GM06990 (cell line): ENCODE measurements at places on chromosomes 4 and X.

GRCh38 chrX:120672841-120673530 lies 43.1 kb upstream of the C1GALT1C1 start:
- DNase-seq, result no peak

GRCh38 chr4:77500801-77501200 lies 104.8 kb upstream of the CXCL13 start:
- DNase-seq, result no peak

- peak; percentile 14 for DNase-seq
Observed at GRCh38 chrX:14528629-14529289, 577 bp upstream of the GLRA2 start.

DNA sequence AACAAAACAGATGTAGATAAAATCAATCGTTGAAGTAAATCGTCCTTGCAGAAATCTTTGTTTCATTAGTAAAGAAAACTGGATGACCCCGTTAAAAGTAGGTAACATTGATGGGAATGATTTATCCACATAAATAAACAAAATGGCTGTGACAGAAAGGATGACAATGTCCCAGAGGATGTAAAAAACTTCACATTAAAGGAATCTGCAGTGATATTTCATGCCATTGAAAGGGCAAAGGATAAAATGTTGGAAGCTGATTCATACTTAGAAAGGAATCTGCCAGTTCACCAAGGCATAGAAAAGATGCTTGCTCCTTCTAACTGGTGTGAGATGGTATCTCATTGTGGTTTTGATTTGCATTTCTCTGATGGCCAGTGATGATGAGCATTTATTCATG lies 24.2 kb upstream of the EPGN start:
- no peak for DNase-seq

- no peak for DNase-seq
Observed at GRCh38 chr4:153034681-153035080, 98.6 kb downstream of the FHDC1 start.

GRCh38 chr4:178811356-178811755 lies 1369.1 kb upstream of the AGA start:
- DNase-seq, result no peak

DNA sequence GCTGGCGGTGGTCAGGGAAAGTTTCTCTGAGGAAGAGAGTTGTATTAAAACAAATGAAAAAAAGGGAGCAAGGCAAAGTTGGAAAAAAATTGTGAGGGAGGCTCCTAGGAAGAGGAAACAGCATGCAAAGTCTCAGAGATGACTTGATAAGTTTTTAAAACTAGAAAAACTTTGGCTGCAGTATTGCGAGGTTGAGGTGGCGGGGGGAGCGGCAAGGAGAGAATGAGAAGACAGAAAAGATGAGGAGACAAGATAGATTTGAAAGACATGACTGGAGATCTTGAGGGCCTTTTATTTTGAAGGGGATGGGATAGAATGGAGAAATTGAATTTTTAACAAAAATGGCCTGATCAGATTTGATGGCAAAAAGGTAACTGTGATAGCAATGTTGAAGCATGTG lies 4.8 kb upstream of the UBE2D3 start:
- no peak for DNase-seq

GRCh38 chr4:133513901-133514300 lies 364.8 kb downstream of the PCDH10 start:
- DNase-seq, result no peak

DNA sequence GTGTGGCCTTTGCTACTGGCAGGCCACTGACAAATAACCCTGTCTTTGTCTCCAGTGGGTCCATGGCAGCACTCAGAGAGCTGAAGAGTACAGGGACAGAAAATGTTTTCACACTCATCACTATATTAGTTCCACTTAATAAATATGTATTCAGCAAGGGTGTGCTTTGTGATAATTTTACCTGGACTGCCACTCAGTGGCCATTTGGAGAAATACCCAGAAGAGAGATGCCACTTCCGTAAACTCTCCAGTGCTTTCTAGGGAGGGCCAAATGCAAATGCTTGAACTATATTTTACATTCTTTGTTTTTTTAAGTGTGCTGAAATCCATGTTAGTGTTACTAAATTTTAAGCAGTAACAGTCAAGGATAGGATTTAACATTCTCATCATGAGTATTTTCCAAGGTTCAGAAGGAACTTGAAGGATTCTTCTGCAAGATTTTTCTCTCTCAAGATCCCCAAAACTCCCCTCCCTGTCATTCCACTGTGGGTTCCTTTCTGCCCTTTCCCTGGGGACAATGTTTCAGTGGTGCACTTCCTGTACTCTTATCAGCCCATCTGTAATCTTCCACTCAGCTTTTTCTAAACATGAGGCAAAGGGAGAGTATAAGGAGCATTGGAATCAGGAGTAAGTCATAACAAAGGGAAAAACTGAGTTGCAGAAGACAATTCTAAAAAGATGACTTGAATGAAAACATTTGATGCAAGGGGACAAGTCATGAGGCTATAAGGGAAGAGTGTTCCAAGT lies 46.0 kb downstream of the TFDP3 start:
- DNase-seq, result no peak

DNA sequence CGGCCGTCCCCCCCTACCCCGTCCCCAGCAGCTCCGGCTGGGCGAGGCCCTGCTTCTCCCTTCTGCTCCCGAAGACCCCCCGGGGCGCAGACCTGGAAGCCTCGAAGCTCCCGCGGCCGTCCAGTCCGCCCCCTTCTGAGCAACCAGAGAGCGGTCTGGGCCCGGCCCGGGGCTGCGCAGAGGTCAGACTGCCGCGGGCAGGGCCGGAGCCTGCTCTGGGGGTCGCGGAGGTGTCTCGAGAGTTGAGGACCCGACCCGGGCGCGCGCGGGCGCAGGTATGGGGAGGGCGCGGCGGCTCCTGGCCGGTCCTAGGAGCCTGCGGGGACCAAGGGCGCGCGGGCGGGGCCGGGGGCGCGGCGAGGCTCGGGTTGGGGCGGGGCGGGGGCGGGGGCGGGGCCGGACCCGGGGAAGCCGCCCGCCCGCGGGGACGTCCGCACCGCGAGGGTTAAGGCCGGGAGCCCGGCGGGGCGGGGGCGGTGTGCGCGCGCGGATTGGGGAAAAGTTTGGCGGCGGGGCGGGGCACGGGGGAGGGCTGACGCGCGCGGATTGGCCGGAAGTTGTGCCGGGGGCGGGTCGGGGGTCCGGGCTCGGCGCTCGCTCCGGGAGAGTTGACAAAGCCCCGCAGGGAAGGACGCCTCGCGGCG lies at the start of gene FGFRL1:
TSS of gene FGFRL1 (plus strand) at position 605 of the 644 bp plus-strand sequence. CDS start 860 bp downstream, outside the sequence.
- DNase-seq, result peak; percentile 88

DNA sequence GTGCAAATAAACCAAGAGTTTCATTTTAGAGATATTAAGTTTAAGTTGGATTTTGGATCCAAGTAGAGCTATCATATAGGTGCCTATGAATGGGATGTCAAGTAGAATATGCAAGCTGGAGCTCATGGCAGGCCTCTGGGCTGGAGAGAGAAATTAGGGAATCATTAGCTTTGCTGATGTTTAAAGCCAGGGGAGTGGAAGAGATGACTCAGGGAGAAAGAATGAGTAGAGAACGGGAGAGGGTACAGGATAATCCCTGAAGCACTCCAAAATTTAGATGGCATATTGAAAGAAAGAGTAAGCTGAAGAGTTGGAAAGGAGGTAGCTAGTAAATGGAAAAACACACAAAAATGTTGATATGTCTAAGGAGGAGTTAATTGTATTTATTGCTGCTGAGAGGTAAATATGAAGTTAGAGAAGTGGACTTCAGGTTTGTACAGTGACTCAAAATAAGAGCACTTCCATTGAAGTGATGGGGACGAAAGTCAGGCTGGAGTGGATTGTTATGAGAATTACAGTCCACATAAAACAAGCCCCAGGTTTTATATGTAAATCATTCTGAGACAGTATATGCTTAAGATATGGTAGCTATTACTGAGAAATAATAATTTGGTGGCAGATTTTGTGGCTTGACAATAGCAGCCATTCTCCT lies 72.5 kb upstream of the GRXCR1 start:
- no peak for DNase-seq

- DNase-seq, result no peak
Observed at GRCh38 chr4:183816882-183817509, 88.1 kb upstream of the STOX2 start.

DNA sequence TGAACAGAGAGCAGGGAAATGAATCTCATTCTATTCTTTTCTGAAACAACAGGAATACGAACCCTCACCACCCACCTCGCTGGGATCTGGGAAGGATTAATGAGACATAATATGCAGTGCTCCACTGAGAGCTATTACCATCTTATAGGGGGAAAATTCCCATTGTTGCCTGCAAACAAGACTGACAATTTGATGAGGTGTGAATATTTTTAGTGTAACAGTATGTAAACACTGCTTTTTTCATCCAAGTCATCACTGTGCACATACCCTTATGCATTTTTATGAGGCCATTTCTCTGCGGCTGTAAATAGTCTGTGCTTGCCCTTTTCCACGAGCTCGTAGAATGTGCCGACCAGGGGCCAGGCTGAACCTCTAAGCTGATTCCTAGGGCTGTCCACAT lies 285.6 kb upstream of the CPEB2 start:
- DNase-seq, result no peak

DNA sequence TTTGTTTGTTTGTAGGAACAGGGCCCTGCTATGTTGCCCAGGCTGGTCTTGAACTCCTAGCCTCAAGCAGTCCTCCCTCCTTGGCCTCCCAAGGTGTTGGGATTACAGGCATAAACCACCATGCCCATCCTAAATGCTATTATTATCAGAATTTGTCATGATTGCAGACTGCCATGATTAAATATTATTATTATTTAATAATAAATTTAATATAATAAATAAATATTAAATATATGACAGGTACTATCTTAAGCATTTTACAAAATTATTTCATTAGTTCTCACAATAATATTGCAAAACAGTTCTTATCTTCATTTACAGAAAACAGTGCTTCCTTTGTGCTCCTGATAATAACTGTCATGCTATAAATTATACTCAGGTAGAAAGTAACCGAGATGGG lies 133.4 kb upstream of the JADE1 start:
- DNase-seq, result no peak

- DNase-seq, result no peak
Observed at GRCh38 chrX:7145454-7145853, 2.1 kb upstream of the STS start.

DNA sequence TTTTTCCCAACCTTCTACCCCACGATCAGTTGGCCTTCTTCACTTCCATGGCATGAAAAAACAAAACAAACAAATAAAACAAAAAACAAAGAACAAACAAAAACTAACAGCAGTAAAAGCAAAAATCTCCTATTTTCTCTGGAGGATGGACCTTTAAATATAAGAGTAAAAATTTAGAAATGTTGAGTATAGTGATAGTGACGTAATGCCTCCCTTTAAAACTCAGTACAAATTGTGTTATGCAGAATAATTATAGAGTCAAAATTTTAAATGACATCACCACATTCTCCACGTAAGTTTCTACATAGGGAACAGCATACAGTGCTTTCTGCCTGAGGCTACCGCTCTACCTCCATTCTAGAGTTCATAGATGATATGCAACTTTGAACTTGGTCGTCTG lies 2156.4 kb downstream of the PCDH7 start:
- no peak for DNase-seq

DNA sequence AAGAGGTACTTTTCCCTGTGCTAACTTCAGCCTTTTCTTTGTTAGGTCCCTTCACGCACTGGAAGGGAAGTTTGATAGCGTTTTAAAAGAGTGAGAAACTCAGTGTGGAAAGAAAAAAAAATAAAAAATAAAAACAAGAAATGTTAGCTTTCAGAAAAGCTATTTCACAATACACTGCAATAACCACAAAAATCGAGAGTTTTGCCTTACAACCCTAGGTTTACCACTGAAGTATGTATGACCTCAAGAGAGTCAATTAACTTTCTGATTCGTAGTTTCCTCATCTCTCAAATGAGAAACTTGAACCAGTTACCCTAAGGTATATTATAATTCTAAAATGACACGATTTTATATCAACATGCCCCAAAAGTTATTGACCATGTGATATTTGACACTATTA lies 93.9 kb upstream of the JADE1 start:
- no peak for DNase-seq

DNA sequence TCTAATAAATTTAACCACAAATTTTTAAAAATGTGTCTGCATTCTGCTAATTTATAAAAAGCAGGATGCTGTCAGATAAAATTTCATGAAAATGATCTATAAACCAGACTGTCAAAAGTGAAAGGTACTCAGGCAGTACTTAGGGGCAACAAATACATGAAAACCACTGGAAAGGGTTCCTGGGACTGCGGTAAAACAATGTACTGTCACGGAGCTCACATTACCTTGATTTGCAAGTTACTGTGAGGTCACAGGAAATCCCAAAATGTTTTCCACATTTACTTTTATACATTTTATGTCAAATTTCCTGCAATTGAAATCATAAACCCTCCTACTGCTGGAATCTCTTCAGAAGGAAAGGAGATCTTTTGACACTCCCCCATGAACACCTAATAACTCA lies 45.3 kb downstream of the SHISA3 start:
- DNase-seq, result no peak

GRCh38 chrX:41863343-41864203 lies 59.8 kb downstream of the CASK start:
- no peak for DNase-seq

- DNase-seq, result no peak
Observed at GRCh38 chr4:98558471-98559169, 99.8 kb downstream of the TSPAN5 start.

DNA sequence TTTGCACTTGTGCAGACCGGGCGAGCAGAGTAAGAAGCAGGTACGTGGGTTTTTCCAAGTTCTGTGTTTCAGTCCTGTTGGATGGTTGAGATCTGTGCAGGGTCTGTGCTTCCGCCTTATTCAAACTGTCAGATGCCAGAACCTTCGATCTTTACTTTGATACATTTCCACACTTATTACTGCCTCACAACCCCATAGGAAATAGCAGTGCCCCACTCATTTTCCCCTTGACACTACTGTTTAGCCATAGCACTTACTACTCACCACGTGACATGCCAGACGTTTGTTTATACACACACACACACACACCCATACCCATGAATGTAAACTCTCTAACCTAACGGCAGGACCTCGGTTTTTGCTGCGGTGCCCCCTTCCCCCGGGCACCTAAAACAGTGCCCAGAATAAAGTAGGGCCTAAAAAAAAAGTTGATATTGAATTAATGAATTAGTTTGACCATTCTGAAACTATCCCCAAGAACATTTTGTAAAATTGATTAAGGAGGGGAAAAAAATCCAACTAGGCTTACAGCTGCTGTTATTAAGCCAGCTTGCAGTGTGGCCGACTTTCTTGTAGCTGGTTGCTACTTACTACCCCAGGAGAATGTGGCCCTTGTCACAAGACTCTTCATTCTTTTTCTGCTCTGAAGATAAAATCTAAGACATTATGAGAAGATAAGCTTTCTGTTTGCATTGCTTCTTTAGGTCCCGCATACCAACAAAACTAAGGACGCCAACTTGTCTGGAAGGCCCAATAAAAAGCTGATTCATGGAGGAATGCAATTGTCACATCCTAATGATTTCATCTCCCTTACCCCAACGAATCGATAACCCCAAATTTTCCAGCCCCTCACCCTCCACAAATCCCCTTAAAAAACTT lies 704 bp upstream of the SEPSECS start:
- DNase-seq, result no peak

GRCh38 chrX:72169008-72169728 lies 12.4 kb upstream of the PIN4 start:
- DNase-seq, result no peak
